ENCODE measurements at places on chromosomes 6 and 20.

- DNase-seq: no peak
Observed at GRCh38 chr6:110520992-110521543, 44.7 kb upstream of the SLC22A16 start.

DNA sequence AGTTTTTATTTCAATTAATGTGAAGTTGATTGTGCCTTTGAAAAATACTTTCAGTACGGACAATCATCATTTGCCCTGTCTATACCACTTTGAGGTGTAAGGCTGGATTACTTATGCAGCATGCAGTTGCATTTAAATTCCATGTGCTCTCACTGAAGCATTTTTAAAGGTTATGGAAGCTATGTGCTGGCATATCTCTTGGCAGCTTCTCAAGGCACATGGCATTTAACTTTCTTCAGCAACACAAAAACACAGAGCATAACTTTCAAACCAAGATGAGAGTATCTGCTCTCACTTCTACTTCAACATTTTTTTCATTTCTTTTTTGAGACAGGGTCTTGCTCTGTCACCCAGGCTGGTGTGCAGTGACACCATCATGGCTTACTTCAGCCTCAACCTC is 360.6 kb upstream of the RUNX2 start:
- no peak for DNase-seq

DNA sequence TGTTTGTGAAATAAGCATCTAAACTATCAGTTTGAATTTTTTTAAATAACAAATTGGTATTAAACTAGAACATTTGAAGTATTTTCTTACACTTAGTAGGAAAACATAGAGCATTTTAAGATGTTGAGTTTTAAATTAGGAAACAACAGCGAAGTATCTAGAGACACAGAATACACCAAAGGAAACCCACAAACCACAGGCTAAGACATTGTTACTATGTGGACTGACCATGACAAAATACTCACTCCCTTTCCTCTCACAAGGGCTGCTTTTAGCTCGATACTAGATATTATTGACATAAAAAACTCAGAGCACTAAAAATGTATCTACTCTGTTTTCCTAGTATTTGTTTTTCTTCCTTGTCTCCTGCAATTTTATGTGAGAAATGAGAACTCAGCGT is 266.0 kb upstream of the CITED2 start:
- no peak for DNase-seq

DNA sequence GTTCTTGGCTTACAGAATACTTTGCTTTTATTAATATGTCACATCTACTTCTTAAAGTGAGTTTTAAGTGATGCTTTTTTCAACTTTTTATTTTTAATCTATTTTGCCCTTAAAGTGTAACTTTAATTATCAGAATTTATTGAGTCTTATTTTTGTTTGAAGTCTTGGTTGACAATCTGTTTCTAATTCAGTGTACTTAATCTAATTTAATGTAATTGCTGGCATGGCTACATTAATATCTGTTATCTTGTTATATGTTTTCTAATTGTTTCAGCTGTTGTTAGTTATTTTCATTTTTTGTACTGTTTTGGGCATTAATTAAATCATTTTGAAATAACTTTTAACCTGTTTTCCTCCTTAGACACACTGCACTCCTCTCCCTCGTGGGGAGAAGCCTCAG is 558.7 kb upstream of the EYS start:
- DNase-seq: no peak

GRCh38 chr20:60934724-60935123 is 317.3 kb upstream of the CDH4 start:
- no peak for DNase-seq

DNA sequence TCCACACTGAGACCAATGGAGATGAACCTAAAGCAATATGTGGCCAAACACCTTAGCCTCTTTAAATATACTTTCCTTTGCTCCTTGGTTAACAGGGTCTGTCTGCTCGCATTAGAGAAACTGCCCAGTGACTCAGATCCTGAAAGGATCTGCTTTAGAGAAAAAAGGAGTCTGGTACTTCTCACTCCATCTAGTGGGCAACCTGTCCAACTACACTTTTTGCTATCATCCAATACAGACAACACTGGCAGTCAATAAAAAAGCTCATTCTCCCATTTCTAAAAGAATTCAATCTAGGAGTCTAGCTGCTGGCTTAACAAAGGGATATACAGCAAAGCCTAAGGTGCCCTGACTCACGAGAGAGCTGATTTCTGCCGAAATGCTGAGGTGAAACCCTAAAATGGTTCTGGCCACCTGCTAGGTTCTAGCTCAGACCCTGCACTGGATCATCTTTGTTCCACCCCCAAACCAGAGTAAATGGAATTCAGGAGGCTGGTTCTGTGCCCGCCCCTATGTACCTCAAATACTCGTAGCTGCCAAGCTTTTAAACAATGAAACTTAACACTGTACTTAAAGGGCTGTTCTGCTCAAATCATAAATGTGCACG is 11.5 kb downstream of the GNL1 start:
- DNase-seq: no peak

GRCh38 chr20:23419995-23420901 is 1.0 kb downstream of the NAPB start:
- peak; percentile 46 for DNase-seq

Measured in stimulated activated CD4-positive, alpha-beta T cell treated with anti-CD3 and anti-CD28 coated beads, TNF-alpha, amount 100 ng/mL, for 1 hour (primary cell).